ENCODE measurements at places on chromosomes 1 and 21.

DNA sequence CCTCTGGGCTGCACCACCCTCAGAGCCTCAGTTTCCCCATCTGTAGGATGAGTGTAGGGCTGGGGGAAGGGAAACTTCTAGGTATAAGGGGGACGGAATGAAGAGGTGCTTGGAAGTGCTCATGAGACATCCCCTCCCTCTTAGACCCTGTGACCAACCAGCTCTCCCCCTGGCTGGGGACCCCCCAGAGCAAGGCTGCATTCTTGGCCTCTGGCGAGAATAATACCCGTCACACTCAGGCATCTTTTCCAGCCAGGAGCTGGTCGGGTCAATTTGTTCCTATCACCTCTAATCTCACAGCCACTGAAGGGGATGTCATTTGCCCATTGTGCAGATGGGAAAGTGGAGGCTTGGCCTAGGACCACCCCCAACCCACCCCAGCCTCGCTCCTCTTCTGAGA lies 443.0 kb downstream of the PTPRU start:
- no peak for DNase-seq

DNA sequence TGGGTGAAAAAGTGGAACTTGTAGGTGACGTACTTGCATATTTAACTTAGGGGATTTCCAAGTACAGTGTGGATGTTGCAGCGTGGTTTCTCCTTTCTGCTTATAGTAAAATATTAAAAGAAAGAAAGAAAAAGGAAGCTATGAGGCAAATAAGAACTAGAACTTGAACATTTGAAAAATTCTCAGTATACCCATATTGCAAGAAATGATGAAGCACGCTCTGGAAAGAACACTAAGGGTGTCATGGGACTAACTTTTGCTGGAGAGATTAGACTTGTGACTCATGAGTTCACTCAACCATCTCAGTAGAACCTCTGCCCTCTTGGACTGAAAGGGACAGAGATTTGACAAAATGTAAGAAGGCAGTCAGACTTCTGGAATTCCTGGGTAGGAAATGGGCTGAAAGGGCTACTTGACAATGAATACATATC lies 704.5 kb upstream of the ADGRL4 start:
- no peak for DNase-seq

DNA sequence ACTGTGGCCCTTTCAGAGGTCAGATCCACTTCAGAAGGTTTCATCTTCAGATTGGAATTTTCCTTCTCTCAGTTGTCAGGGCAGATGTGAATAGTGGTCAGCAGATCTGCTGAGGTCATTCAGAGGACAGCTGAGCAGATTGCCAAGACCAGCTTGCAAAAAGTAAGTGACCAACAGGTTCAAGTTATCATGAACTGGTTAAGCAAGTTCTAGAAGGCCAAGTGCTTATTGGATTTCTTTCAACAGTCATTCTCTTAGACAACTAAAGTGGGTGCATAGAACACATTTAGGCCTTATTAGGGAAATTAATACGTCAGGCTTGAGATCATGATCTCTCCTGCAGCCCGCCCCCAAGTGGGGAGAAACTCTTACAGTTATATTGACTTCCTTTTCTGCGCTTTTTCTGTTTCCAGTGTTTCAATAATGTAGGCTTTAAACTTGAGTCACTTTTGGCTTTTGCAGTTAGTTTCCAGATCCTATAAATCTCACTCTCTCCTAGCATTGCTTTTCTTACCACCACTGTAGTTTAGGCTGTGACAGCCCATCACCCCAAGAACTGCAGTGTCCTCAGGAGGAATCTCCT lies 96.4 kb downstream of the C1orf21 start:
- DNase-seq: no peak

DNA sequence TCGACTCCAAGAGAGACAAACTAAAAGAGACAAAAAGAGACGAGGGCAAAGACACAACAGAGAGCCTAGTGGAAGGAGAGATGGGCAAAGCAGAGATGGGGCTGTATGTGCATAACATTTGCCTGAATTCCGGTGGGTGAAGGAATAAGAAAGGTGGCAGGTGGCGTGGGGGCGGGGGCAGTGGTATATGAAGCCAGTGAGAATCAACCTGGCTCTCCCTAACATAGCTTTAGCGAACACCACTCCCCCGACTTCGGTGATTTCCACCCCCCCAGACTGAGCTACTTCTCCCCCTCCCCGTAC lies 1.1 kb downstream of the INKA2 start:
- DNase-seq: no peak

GRCh38 chr1:8395433-8395866 lies 77.5 kb downstream of the SLC45A1 start:
- DNase-seq: no peak

- no peak for DNase-seq
Observed at GRCh38 chr1:89877756-89878155, 56.9 kb downstream of the LRRC8D start.

GRCh38 chr1:158371188-158371953 lies 17.7 kb downstream of the CD1E start:
- DNase-seq: peak; percentile 40

DNA sequence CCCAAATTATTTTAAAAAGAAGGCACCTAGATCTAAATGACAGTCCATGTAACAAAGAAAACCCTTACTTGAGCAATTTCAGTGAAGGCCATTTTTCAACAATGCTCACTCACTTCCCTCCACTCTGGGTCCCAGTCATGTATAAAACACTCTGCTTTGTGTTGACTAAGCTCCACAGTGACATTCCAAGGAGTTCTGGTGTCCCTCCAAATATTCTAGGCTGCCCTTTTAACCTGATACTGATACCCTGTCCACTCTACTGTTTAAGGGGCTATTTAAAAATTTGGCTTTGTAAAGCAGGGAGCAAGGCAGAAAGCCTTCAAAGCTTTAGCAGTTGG lies 73.6 kb downstream of the GNG12 start:
- DNase-seq: no peak

- DNase-seq: no peak
Observed at GRCh38 chr1:39488012-39488545, 3.4 kb upstream of the BMP8A start.

GRCh38 chr1:58650141-58650540 lies 49.7 kb downstream of the MYSM1 start:
- DNase-seq: no peak

GRCh38 chr1:54109129-54110090 lies 43.4 kb downstream of the CDCP2 start:
- no peak for DNase-seq

GRCh38 chr1:201253411-201253810 lies 29.9 kb upstream of the PKP1 start:
- DNase-seq: no peak

- DNase-seq: no peak
Observed at GRCh38 chr1:219959540-219960203, 31.3 kb upstream of the SLC30A10 start.

DNA sequence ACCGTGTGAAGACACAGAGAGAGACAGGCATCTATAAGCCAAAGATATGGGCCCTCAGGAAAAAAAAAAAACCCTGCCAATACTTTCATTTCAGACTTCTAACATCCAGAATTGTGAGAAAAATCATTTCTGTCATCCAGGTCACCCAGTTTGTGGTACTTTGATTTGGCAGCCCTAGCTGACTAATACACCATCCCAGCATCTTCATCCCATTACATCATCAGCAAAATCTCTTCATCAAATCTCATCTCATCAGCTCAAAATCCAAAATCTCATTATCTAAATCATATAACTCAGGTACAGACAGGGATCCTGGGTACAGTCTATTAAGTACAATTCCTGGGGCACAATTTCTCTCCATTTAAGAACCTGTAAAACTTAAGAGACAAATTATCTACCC lies 51.9 kb upstream of the GJA8 start:
- no peak for DNase-seq

DNA sequence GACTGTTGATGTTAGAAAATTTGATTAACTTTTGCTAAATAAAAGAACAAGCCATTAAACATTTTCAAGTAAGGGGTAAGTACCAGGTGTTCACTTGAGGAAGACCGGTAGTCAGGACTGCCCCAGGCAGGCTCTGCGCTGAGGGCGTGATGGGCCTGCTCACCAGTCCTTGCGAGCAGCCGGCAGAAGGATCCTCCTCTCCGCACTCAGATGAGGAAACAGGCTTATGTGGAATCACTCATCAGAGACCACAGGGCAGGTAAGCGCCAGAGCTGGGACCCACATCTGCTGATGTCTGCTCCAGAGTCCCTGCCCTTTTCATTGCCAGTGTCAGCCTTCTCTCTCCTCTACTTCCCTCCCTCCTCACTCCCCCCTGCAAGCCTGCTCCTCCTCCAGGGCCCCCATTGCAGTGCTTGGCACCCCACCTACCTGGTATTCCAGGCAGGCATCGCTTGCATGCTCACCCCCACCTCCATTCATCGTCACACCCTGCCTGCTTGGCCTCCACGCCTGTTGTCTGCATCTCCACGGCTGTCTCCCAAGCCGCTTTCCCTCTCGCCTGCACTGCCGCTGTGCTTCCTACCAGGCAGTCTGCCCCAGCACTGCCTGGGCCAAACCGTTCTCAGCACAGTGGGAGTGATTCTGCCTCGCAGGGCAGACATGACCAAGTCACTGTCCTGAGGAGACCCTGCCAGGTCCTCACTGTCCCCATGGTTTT lies 24.7 kb upstream of the KDM4A start:
- no peak for DNase-seq

DNA sequence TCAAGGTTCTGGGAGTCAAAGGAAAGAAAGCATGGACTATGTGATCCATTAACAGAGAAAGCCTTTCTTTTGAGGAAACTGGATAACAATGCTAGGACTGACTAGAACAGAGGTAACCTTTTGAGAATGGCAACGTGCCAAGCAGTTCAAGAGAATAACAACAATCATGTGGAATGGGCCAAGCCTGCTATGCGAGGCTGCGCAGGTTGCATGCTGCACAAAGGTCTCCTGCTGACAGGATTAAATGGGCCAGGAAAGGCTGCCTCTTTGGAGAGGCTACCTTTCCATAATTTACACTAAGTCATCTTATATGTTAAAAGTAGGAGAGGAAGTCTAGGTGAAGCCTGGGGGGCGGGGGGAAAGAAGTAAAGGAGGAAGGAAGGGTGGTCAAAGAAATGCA lies 5.8 kb downstream of the PCNX2 start:
- no peak for DNase-seq

DNA sequence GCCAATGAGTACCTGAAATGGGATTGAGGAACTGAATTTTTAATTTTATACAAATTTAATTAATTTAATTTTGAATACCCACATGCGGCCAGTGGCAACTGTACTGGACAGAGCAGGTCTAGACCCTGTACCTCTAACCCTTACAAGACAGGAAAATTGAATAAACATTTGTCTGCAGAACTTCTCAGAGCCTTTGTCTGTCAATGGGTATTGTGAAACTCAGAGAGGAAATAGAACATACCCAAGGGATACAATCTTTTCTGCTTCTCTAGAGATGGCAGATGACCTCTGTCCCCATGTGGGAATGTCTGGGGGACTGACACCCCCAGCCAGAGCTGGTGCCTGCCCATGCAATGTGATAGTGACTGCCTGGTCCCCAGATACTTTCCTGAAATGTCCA lies 220.6 kb downstream of the TM2D1 start:
- DNase-seq: no peak

GRCh38 chr1:102252731-102253505 lies 256.2 kb upstream of the OLFM3 start:
- no peak for DNase-seq

DNA sequence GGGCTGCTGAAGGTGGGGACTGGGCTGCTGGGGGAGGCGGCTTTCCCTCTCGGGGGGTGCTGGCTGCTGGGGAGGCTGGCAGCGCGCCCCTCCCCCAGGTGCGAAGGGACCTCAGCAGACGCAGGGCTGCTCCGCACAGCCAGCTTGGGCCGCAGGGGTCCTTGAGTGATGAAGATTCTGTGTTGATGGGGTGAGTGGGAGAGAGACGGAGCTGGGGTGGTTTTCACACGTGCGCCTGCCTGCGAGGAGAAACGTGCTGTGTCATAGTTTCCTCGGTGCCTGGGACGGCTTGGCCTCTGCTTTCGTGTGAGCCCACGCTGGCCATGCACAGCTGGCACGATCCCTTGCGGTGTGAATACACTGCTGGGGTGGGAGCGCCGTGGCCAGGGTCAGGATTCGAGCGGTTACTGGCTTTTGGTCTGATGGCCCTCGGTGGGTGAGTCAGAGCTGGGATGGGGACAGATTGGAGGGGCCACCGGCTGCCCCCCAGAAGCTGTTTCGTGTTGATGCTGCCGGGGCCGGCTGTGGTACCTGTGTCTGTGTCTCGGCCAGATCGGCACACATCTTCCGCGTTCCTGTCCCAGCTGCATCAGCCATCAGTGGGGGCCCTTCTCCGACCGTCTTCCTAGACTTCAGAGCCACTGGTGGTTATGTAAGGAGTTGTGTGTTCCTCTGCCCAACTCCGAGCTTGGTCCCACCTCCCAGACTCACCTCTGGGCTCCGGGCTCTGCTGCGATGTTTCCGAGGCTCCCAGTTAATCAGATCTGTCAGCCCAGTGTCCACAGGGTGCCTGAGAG lies 24.9 kb downstream of the PRKCZ start:
- no peak for DNase-seq

GRCh38 chr1:180112091-180112490 lies 42.6 kb upstream of the QSOX1 start:
- no peak for DNase-seq

- DNase-seq: no peak
Observed at GRCh38 chr21:34498623-34499022, 13.4 kb downstream of the KCNE1 start.

Data from stimulated activated CD8-positive, alpha-beta memory T cell treated with anti-CD3 and anti-CD28 coated beads, Interleukin-7, amount 100 ng/mL, for 48 hours (primary cell).